BE2C (cell line): ENCODE measurements at places on chromosomes 6 and 20.

GRCh38 chr20:43736588-43737158, 9.9 kb upstream of the GTSF1L start:
- DNase-seq: no peak

DNA sequence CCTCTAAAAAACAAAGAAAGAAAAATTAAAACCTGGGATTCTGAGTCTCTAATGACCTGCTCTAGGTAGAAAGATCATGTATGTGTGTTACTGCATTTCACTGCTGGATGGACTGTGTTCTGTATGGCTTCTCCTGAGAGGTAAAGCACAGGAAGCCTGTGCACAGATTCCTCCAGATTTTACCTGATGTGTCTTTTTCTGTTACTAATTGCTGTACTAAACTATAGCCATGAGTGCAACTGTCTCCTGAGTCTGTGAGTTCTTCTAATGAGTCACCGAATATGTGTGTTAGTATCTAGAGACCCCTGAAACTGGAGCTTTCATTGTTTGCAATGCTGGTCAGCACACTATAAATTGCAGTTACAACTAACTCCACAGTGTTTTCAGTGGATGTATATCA, 270.8 kb downstream of the CDKAL1 start:
- no peak for DNase-seq

- DNase-seq: no peak
These were observed 37.9 kb downstream of the PREX1 start for GRCh38 chr20:48789781-48790472.

- DNase-seq: peak; percentile 53
These were observed 3.0 kb upstream of the GOPC start for GRCh38 chr6:117605169-117605826.

GRCh38 chr6:126307849-126308248, 32.1 kb upstream of the CENPW start:
- DNase-seq: peak; percentile 35

DNA sequence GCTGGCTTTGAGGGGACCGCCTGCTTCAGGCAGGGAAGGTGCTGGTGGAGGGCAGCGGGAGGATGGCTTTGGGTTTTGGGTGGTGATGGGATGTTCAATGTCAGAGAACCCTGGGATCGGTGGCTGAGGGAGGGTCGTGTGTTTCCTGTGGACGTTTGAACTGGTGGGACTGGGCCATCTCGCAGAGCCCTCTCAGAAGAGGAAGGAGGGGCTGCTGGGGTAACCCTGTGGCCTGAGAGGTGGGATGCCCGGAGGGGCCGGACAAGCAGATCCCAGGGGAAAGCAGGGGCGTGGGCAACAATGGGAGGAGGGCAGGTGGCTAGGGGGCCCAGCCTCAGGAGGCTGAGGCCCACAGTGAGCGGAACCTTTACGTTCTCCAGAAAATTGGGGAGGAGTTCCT, 34.9 kb downstream of the PYGB start:
- DNase-seq: peak; percentile 5

DNA sequence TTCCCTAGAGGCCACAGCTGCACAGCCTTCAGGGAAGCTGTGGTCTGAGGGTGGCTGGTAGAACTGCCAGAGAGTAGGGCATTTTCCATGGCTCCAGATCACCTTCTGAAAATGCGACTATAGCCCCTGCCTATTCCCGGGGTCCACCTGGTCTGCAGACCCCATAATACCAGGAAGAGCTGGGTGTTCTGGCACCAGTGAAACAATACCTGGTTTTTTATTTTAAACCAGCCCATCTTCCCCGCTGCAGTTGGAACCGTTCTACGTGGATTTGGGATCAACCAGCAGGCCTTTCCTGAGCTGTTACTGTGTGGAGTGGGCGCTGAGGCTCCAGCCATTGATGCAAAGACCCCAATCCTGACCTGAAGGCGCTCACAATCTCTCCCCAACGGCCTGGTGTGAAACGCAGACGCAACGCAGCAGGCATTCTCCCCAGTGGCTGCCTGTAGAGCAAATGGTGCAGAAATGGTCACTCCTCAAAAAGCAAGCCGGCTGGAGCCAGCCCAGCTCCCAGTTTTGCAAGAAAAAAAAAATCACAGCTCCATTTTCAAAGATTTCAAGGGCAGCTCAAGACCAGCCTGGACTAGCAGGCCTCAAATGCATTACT, 11.3 kb downstream of the NPEPL1 start:
- no peak for DNase-seq

- no peak for DNase-seq
These were observed 210.0 kb downstream of the PTPRT start for GRCh38 chr20:42979720-42980119.

GRCh38 chr6:136657666-136658065, 107.4 kb upstream of the MAP7 start:
- no peak for DNase-seq

DNA sequence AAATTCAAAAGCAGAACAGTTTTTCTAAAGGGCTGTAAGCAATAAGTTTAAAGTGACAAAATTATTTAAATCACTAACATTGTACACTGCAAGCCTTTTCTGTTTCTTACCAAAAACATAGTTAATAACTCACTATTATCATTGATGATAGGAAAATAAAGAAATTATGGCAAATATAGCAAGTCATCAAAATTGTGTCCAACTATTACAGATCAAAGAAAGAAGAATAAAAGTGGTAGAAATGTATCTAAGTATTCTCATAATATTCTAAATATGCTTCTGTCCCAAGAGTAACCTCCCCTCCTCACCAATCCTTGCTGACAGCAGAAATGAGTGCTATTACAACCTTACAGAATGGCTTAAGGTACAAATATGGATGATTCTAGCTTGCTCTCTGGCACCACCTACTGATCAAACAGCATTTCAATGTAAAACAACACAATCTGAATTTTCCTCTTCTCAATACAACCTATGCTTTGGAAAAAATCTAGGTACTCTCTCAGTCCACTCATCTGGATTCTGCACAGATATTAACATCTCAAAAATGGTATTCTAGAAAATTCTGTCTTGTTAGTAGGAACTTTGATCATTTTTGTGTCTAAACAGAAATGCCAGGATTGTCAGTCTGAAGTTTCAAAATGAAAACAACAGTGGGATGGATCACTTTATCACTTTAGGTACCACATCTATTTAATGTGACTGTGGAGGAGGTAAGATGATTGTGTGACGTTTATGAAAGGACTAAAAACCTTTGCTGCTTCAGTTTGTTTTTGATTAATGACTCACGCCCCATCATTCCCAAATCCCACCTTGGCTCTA, 40.9 kb downstream of the ZFP64 start:
- DNase-seq: peak; percentile 40

- DNase-seq: no peak
These were observed 21.6 kb upstream of the GJA1 start for GRCh38 chr6:121413879-121414278.

GRCh38 chr6:166573511-166574216, 12.8 kb downstream of the RAMACL start:
- DNase-seq: no peak

DNA sequence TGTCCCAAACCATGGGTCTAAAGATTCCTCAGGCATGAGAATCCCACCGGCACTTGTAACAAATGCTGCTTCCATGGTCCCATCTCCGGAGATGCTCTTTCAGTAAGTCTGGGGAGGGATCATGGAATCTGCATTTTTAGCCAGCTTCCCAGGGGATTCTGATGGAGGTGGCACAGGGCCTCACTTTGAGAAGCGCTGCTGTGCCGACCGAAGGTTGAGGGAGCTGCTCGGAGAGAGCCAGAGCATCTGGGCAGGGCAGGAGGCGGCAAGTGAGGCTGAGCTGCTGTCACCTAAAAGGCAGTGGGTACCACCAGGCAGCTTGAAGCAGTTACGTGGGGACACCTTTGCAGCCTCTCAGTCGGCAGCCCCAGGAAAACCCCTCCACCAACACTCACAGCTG, 100.2 kb upstream of the CDYL start:
- DNase-seq: no peak

GRCh38 chr6:52325695-52326471, 36.1 kb upstream of the PAQR8 start:
- DNase-seq: no peak

DNA sequence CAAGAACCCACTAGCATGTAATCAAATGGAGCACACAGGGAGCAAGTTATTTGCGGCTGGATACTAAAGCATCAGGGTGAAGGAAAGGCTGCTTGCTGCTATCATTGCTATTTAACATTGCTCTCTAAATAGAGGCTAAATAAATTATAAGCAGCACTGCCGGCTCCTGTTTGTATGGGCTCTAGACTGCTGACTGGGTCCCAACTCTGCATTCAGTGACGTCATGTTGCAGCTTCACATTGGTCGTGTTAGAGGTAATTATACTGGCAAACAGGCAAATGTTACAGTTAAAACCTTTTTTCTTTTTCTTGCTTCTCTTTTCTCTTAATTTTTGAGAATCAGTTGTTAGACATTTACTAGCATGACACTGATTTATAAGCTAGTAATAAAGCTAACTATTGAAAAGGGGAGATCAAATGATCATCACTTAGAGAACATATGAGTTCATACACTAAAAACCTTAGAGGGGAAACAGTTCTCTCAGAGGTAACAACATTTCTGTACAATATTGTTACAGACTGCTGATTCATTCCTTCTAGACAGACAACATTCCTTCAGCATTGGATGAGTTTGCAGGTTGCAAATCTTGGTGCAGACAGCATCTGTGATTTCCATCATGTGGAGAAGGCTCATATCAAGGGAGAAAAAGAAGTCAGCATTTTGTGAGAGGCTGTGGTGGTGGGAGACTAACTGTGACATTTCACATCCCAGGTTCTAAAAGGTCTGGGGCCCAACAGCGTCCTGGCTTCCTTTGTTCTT, 15.9 kb downstream of the RFPL4B start:
- DNase-seq: no peak

GRCh38 chr6:170097505-170098427, 193.1 kb downstream of the DLL1 start:
- no peak for DNase-seq

DNA sequence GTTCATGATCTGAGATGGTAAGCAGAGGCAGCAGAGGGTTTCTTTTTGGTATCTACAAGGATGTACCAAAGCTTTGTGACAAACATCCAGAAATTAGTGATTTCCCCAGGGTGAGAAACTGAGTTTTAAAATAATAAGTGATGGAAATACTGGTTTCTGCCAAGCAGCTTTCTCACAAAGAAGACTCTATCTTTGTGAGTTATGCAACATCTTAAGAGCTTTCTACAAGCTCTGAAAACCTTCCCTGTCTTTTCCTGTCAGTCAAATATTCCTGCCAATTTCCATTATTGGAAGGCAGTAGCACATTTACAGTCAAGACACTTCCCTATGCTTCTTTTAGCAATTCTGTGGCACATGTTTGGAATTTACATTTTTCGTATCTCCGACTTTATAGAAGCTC, 264.7 kb upstream of the SPTLC3 start:
- DNase-seq: no peak

- DNase-seq: no peak
These were observed 868.6 kb upstream of the GJE1 start for GRCh38 chr6:141264101-141264500.

GRCh38 chr6:19549109-19549508, 288.1 kb upstream of the ID4 start:
- no peak for DNase-seq

DNA sequence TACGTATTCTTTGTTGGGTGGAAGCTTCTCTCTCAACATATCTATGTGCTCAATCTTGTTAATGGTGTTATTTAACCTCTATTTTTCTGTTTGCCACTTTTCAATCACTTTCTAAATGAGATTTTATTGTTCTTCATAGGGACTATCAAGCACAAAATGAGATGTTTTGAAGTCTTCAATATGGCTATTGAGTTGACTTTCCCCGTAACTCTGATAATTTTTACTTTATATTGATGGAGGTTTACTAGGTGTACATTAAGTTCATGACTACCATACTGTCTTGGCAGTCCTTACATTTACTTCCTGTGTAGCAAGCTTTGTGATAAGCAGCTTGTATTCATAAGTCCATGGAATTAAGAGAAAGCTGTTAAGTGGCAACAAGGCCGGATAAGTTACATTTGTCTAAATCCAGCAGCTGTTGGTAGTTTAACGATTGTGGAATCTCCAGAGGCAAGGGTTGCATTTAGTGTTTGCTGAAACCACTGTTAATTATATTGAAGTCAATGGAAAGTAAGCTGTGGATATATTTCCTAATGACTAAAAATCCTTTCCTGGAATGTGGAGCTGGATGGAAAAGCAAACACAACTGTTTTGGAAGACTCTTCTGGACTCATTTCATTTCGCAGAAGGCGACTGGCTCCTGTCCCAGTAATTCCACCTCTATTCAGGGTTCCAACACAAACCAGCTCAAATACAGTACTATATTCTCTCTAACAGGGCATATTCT, 57.3 kb upstream of the SMIM29 start:
- DNase-seq: no peak

GRCh38 chr20:8971669-8972316, 97.1 kb upstream of the PLCB4 start:
- no peak for DNase-seq

DNA sequence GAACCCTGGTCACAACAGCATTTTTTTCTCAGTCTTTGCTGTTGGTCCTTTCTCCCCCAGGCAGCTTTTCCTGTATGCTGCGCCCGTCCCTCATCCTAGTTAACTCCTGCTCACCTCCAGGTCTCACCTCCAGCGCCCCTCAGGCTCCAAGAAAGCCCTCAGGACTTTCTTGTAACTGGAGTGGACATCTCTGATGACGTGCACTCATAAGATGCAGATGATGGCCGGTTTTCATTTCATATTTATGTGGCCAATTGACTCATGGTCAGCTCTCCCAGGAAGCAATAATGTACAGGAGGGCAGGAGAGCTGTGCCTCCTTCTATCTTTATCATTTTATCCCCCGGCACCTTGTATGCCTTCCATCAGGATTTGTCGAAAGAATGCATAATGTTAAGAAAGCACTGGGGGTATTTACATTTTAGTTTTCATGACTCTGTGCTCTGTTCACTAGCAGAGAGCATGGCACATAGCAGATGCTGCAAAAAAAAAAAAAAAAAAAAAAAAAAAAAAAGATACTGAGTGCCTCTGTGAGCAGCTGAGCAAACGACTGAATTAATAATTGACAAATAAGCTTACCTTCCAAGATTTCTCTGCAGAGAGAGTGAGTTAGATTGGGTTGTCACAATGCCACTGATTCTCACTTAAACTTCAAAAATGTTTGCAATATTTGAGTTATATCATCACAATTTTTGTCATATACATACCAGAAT, 170.2 kb downstream of the DOK5 start:
- no peak for DNase-seq

GRCh38 chr6:148885136-148885865, 138.5 kb downstream of the UST start:
- no peak for DNase-seq

DNA sequence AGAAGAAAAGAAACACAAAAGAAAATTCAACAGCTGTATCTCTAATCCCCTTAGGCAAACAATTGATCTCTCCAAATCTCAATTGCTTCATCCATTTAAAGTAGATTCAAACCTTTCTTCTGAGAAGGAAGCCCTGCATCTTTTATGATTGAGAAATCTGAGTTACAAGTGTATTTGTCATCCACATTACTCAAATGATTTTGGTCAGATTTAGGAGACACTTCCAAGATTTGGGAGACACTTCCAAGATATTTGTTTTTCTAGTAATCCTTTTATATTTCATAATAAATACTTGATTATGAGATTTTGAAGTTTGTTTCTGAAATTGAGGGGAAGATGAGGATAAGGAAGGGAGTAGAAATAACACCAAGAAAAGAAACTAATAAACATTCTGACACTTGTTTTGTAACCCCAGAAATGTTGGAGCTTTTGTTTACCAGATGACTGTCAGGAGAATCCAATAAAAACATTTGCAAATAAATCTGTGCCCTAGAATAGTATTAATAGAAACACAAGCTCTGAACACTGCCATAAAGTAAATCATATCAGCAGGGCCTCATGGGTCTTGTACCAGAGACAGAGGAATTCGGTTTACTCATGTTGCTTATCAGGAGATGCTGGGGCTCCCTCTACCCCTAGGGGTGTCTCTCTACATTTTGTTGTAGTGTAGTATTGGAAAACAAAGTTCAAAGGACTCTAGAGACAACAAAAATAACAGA, 314.3 kb upstream of the NT5E start:
- DNase-seq: no peak
